ENCODE measurements at places on chromosomes 5 and 9. TPM values are rescaled to one million over a fixed set of nuclear protein-coding genes. Genes with fewer than 3 reads are reported as not detected.

GRCh38 chr5:54601411-54602230 is 84.1 kb downstream of the SNX18 start:
- no peak for DNase-seq

PCA3 gene
- not detected for total RNA-seq

DNA sequence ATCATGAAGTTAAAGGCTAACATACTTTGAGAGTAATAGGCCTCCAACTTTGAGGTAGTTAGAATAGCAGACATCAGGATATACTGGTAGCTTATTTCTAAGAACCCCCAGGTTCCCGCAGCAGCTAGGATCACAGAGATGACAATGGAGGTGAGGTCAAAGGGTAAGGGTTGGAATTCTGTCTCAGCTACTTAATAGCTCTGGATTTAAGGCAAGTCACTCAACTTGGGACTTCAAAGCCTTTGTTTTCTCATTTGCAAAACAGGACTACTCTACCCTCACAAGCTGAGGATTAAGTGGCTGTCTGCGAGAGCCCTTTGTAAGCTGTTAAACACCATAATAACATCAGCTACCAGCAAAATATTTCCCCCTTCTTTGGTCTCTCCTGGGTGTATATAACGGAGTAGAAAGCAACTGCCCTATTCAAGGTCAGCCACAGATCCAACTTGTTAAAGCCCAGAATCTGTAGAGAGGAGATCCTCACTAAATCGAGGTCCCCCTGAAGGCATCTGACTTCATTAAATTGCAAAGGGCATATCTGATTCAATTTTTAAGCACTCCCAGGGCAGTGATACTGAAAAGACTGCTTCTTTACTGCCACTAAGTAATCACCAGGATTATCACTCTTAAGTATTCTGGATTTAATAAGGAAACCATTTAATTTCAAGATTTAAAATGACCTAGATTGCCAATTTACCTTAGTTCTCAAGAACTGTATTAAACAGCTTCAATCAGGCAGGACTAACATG is 104.7 kb downstream of the DCP2 start:
- DNase-seq, result no peak

- no peak for DNase-seq
These were observed 55.3 kb upstream of the CLINT1 start for GRCh38 chr5:157914151-157914788.

DNA sequence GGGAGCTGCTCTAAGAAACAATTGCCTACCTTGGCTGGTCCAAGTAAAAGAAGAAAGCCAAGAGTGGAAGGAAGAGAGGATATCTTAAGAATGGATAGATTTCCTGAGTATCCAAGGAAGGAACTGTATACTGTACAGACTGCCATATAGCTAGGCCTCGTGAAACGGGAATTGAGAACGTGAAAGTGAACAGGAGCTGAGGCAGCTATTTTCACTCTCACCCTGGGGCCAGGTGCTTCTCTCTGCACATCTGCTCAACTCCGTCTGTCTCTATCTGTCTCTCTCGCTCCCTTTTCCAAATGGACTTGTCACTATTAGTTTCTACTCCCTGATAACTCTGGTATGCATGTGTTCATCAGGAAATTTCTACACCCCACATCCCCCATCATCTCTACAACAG is 35.9 kb upstream of the TESK1 start:
- DNase-seq, result no peak

GRCh38 chr9:19512103-19512832 is 103.5 kb downstream of the ACER2 start:
- no peak for DNase-seq

- DNase-seq, result no peak
These were observed 162.9 kb upstream of the PLPPR1 start for GRCh38 chr9:100865648-100866047.

CD72 gene
- 6.4 TPM for total RNA-seq

GRCh38 chr9:136587145-136587943 is 41.5 kb upstream of the NOTCH1 start:
- DNase-seq, result no peak

Measured in breast epithelium (tissue), 4 donors.